HAP-1 (cell line): ENCODE measurements at places on chromosomes 5 and 9.
A peak's percentile ranks its signal among the peaks of the same experiment; 100 is the strongest.

GRCh38 chr5:9034649-9035048 lies 511.2 kb downstream of the SEMA5A start:
- DNase-seq = no peak

DNA sequence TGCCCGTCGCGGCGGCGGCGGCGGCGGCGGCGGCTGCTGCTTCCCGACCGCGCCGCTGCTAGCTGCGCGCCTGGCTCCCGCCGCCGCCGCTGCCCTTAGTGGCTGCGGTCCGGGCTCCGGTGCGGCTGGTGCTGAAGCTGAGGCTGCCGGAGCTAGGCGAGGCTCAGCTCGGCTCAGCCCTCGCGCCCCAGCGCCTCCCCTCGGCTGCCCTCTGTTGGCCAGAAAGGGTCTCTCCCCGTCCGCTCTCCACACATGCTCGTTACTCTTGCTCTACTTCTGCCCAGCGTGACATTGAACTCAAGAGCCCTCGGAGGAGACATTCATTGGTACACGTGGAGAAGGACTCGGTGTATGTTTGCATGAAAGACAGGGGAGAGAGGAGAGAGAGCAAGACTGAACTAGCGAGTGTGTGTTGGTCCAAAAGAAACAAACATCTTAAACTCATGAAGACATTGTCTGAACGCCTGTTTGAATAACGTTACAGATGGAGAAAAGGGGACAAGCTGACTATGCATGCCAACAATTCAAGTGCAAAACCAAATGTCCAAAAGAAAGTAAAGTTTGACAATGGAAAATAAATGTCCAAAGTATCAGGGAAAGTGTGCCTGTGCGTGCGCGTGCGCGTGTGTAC lies at the start of gene HCN1:
Gene HCN1, minus strand, starts transcription at position 175 of the 631 bp plus-strand sequence.
- DNase-seq = no peak

- DNase-seq = no peak
Observed at GRCh38 chr5:140953234-140953633, 13.0 kb upstream of the PCDHAC2 start.

GRCh38 chr9:38004809-38005560 lies 64.0 kb downstream of the SHB start:
- DNase-seq = no peak

GRCh38 chr5:119088438-119088837 lies 17.6 kb downstream of the DMXL1 start:
- DNase-seq = no peak

- DNase-seq = no peak
Observed at GRCh38 chr5:143199161-143199560, 204.3 kb downstream of the NR3C1 start.

GRCh38 chr5:110651507-110651906 lies 75.0 kb downstream of the TMEM232 start:
- DNase-seq = no peak

- peak; percentile 29 for DNase-seq
Observed at GRCh38 chr5:171207256-171207847, 101.7 kb upstream of the TLX3 start.

- DNase-seq = no peak
Observed at GRCh38 chr9:89668216-89668865, 63.5 kb downstream of the GADD45G start.

DNA sequence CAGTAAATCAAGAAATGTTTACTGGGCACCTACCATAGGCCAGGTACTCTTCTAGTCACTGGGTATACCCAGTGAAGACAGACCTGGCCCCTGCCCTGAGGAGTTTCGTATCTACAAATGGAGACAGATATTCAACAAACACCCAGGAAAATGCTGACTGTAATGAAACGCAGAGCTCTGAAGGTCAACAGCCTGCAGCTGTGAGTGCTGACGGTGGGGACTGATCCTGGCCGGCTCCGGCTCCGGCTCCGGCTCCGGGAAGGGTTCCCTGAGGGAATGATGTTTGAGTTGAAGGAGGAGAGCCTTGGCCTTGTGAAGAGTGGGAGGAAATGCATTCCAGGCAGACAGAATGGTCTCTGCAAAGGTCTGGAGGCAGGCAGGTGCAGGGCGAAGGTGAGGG lies 23.1 kb downstream of the FGFR4 start:
- DNase-seq = no peak

DNA sequence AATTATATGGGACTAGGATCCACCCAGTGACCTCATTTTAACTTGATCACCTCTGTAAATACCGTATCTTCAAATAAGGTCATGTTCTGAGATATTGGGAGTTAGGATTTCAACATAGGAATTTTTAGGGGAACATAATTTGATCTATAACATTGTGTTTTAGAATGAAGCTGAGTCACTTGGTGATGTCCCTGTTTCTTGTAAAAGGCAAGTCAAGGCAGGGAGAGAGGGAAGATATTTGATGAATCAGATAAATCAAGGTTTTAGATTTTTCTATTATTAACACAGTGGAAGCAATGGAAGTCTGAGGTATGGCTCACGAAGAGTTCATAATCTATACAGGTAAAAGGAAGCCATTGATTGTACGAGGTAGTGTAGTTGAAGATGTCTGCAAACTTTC lies 11.8 kb upstream of the GPR151 start:
- no peak for DNase-seq

GRCh38 chr5:152527358-152528052 lies 122.4 kb upstream of the NMUR2 start:
- no peak for DNase-seq

GRCh38 chr9:38387751-38388150 lies 4.8 kb upstream of the ALDH1B1 start:
- DNase-seq = no peak

DNA sequence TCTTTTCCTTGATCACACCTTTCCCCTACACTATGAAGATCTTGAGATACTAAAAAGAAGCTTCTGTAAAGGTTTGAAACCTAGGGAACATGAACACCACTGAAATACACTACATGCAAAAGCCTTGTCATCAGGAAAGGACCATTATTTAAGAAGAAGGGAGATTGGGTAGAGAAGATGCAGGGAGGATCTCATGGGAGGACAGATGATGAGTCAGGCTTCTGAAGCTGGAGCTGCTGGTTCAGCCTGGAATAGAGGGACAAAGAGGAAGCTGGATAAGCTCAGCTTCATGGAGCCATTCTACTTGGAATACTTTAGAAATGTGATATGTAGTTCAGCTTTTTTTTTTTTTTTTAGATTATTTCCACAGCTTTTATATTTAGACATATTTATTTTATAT lies 169.8 kb downstream of the MAN2A1 start:
- DNase-seq = no peak

DNA sequence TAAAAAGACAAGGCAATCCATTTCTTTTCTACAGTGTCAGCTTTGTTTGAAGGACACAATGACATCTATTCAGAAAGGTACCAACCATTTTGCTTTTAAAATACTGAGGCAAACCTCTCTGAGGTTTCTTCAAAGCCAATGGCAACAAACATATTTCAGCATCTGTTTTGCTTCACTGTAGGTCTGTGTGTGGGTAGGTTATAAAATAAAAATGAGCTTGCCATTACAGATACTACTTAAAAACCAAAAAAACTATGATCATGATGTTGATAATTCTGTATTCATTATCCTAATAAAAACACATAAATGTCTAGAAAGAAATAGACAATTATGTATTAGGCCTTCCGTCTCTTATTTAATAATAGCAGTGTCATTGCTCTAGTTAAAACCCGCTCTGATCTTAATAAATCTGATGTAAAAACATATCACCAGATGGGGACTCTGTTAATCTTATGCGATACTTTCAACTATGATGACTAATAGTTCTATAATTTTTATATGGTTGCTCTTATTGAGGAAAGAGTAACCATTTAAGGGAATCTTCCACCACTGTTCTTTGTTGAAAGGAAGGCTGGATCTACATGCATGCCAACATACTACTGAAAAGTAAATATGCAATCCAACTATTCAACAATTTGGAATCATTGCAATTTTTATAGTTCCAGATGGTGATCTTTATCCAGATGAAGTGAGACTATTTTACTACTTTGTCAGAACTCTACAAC lies 647.2 kb downstream of the PDE4D start:
- DNase-seq = no peak

- no peak for DNase-seq
Observed at GRCh38 chr9:34541540-34541939, 18.8 kb upstream of the ENHO start.

DNA sequence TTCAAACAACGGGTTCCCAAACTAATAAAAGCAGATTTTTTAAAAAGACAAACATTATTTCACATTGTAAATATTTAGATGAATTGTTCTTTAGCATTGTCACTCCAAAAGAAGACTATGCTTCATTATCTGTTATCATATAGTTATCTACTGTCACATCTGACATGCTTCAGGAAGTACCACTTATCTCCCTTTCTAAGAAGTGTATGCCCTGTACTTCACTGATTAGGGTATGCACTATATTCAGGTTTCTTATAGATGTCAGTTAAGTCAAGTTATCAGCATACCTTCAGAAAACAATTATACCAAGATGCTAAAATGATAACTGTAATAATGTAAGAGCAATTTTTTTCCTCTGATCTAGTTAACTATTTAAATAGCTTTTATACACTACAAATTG lies 40.4 kb downstream of the LMBRD2 start:
- no peak for DNase-seq

DNA sequence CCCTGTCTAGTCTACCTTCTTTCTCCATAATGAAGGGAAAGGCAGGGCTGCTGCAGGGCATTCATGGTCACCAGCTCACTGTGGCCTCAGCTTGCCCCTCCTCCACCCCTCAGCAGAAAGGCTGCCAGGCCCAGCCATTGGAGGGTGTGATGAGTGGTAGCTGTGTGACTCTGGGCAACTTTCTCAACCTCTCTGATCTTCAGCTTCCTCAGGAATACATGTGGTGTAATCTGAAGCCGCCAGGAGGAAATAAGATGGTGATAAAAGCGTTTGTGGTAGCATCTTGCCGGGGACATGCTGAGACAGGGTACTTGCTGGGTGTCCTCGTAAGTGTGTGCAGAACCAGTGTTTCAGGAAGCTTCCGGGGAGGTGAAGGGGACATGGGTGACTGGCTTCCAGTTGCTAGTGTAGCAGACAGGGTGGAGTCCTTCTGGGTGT lies 9.8 kb downstream of the CXCL14 start:
- DNase-seq = no peak

- no peak for DNase-seq
Observed at GRCh38 chr9:26321935-26322334, 570.7 kb downstream of the CAAP1 start.

- DNase-seq = no peak
Observed at GRCh38 chr9:85020791-85021190, 351.3 kb downstream of the NTRK2 start.

GRCh38 chr5:28313953-28314352 lies 1275.6 kb upstream of the CDH9 start:
- no peak for DNase-seq

- DNase-seq = no peak
Observed at GRCh38 chr9:106707291-106707690, 155.7 kb upstream of the ZNF462 start.

DNA sequence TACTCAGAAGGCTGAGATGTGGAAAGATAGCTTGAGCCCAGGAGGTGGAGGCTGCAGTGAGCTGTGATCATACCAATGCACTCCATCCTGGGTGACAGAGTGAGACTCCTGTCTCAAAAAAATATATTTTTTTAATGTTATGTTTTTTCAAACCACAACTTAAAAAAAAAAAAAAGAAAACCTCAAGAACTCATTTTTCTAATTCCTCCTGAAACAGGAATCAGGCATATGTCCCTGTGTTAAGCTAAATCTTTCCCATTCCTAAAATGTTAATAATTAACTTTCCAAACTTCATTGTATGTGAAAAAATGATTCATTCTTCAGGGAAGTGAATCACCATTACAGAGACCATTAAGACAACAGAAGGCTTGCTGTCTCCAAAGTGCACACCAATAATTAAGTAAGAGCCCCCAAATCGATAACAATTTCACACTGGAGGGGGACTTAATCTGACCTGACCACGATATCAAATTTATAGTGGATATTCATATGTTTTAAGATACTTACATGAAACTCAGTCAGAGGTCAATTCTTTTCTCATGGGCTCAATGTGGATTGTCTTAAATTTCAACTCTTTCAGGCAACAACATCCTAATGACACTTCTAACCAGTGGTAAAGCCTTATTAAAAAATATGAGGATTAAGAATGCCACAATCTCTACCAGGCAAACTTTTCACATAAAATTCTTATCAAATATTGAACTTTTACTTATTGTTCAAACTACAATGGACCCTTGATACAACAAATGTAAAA lies 5.2 kb downstream of the CEMIP2 start:
- no peak for DNase-seq

DNA sequence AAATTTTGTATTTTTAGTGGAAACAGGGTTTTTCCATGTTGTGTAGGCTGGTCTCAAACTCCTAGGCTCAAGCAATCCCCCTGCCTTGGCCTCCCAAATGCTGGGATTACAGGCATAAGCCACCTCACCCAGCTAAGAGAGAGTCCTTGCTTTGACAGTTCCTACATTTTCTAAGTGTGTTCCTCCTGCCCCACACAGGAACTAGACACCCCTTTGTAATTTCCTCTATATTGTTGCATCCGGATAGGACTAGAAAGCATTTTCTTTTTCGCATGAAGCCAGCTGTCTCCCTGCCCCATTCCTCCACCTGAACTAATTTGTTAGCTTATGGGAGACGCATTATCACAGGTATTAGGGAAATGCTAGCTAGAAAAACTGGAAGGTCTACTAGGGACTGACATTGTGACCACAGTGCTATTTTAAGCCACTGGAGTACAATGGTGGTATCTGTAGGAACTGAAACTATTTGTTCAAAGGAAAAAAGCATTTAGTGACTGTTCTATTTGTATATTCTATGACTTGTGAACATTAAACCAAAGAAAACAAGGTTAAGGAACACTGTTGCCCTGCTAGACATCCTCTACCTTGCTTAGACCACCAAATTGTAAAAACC lies 214.1 kb downstream of the SMARCA2 start:
- DNase-seq = no peak

DNA sequence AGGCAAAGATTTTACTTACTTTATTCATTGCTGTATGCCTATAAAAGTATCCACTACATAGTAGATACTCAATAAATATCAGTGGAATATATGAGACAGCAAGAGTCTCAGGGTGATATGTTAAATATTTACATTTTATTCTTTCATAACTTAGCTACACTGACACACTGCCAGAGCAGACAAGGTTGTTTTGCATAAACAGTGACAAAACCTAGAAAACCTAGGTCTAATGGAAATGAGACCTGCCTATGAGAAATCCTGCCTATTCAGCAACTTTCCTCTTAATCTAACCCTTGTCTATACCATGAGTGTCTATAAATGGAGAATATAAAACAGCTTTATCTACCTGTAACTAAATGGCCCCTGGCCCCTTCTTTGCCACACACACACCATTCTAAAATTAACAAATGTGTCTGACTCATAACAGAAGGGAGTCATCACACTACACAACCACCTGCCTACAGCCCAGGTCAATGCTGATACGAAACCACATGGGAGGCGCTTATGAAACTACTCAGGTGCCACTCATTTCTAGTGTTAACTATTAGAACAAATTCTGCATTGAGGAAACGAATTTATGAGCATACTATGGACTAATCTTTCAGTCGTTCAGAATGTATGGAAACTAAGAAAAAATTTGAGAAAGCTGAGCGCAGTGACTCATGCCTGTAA lies 60.3 kb downstream of the UBAP2 start:
- no peak for DNase-seq

DNA sequence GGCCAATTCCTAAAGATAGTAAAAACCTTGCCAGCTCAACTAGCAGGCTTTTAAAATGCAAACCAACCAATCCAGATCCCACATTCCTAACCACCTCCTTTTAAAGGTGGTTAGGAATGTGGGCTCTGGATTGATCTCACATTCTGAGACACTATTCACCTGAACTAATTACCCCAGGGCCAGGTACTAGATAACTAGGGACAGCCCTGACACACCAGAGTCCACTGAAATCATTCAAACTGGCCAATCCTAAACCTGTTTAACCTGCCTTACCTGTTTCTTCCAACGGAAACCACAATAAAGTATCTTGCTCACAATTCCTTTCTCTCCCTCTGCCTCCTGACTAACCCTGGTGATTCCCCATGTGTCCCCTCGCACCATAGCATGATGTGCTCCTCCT lies 168.3 kb upstream of the DMAC1 start:
- no peak for DNase-seq
